ENCODE measurements at places on chromosomes 16 and 17.

GRCh38 chr16:89855301-89855945 is 18.0 kb upstream of the TCF25 start:
- DNase-seq, result no peak

GRCh38 chr17:45247429-45248131 is 14.3 kb downstream of the SPATA32 start:
- DNase-seq, result peak; percentile 42

GRCh38 chr16:28897826-28898225 is 19.5 kb downstream of the ATP2A1 start:
- no peak for DNase-seq

DNA sequence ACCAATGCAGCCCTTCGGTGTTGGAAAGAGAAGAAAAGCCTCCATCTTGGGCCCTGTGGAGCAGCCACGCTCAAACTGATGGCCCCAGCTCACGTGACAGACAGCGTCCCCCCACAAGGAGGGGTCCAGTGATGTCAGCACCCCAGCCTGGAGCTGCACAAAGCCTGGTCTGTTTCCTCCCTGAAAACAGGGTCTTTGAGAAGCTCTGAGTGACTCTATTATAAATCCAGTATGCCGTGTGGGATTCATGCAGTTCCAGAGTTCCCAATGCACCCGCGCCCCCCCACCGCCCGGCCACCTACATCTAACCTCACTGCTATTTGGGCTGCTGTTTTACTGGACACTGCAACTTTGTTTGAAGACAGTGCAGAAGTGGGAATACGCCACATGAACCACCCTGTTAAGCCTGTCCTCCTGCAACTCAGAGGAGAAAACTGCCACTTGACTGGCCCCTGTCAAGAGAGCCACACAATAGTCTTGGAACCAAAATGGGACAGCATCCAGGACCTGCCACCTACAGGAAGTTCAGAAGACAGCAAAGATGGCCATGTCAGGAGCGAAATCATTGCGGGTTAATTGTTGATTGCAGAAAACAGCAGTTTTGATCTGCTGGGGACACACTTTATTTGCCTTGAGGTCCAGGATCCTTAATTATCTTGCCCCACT is 33.1 kb downstream of the PMP22 start:
- DNase-seq, result no peak

DNA sequence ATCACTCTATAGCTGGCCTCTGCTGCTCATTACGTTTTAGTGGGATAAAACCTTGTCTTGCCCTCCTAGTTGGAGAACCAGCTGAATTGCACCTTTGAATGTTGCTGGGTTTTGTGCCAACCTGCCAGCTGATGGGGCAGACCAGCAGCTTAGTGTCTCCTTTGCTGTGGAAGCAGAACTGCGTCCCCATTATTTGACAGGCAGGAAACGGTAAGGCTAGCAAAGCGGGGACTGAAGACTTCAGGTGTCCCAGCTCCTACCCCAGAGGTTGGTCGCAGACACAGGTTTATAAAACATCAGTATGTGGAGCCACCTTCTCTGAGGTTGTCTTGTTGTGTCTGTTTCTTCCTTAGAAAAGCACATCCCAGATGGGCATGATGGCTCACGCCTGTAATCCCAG is 158.1 kb downstream of the PRKCA start:
- DNase-seq, result no peak

- DNase-seq, result no peak
Measured at GRCh38 chr16:84184775-84185174, 2.1 kb downstream of the TAF1C start.

DNA sequence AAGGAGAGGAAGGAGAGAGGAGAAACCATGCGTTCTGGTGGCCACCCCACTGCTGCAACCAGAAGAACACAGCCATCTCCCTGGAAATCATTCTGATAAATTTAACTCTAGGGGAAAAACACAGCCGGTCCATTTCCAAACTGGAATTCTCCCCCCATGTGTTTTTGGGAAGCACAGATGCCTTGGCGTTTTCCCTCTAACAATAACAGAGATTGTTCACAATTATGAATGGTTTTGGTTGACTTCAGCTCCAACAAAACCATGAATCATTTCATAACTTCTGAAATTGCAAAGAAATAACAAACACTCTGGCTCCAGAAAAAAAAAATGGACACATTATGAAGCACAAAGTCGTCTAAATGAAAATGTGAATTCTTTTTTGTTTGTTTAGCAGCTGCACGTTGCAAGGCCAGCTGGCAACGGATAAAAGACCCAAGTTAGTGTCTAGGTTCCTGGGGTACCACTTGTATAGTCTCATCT is 46.2 kb downstream of the GNAO1 start:
- DNase-seq, result no peak

DNA sequence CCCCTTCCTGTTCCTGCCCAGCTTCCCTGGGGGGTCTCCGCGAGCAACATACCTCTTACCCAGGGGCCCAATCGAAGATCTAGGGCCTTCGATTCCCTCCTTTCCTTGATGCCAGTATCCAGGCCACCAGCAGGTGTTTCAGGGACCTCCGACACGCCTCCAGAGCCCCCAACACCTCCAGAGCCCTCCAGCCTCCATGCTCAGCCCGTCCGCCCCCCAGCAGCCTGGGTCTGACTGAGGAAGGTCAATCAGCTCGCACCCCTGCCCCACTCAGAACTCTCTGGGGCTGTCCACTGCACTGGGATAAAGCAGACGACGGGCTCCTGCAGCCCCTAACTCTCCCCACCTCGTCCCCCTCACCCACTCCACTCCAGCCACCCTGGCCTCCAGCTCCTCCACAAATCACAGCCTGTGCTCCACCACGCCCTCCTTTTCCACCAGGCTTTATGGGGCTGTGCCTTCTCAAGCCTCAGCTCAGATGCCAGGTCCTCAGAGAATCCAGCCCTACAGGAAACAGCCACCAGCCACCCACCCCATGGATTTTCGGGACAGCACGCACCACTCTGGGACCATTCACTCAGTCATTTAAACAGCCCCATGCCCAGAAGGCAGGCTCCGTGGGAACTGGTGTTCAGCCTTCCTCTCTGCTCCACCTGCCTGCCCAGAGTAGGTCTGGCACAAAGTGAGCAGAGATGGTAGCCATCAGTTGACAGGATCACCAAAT is 247.1 kb downstream of the RBFOX3 start:
- no peak for DNase-seq

GRCh38 chr16:24990803-24991202 is 24.4 kb downstream of the ARHGAP17 start:
- DNase-seq, result no peak

- DNase-seq, result no peak
Measured at GRCh38 chr16:51523400-51523799, 372.3 kb upstream of the SALL1 start.

DNA sequence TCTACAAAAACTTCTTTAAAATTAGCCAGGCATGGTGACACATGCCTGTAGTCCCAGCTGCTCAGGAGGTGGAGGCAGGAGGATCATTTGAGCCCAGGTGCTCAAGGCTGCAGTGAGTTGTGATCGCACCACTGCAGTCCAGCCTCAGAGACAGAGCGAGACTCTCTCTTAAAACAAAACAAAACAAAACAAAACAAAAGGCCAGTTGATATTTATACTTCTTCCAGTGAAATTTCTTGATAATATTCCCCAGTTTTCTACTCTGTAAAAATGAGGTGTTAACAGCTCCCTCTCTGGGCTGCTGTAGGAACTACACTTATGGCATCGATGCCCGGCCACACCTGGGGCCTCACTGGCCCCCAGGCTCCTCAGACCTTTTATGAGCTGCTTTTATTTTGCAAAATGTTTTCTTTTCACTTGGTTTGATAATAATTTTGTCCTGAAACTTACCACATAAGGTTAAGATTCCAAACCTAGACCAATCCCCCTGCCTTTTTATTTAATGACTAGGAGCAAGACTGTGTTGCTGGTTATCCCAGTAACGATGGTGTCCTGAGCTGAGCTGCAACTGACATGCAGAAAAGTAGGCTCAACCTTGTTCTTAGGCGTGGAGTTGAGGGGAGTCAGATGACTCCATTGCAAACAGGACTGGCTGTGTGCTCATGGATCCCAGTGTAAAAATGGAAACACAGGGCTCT is 17.6 kb downstream of the MAPK8IP3 start:
- no peak for DNase-seq

GRCh38 chr17:40410082-40410481 is 7.6 kb downstream of the TOP2A start:
- DNase-seq, result no peak

- DNase-seq, result no peak
Measured at GRCh38 chr16:87182759-87183158, 134.4 kb downstream of the C16orf95 start.

DNA sequence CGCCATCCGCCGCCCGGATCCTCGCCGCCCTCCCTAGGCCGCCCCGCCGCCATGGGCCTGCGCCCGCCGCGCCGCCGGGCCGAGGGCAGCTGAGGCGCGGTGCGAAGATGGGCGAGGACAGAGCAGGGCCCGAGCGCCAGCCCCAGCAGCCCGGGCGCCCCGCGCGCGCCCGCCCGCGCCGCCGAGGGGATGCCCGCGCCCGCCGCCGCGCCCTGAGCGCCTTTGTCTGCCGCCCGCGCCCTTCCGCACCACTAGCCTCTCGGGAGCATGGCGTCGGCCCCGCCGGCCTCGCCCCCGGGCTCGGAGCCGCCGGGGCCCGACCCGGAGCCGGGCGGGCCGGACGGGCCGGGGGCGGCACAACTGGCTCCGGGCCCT is 278 bp downstream of the RAB11FIP3 start:
- DNase-seq, result no peak

- no peak for DNase-seq
Measured at GRCh38 chr16:62450291-62450690, 414.1 kb upstream of the CDH8 start.

- no peak for DNase-seq
Measured at GRCh38 chr17:13337151-13337550, 264.6 kb downstream of the HS3ST3A1 start.

- peak; percentile 52 for DNase-seq
Measured at GRCh38 chr16:54193665-54194333, 92.8 kb downstream of the IRX3 start.

- DNase-seq, result no peak
Measured at GRCh38 chr17:38577244-38577643, 28.5 kb downstream of the SRCIN1 start.

DNA sequence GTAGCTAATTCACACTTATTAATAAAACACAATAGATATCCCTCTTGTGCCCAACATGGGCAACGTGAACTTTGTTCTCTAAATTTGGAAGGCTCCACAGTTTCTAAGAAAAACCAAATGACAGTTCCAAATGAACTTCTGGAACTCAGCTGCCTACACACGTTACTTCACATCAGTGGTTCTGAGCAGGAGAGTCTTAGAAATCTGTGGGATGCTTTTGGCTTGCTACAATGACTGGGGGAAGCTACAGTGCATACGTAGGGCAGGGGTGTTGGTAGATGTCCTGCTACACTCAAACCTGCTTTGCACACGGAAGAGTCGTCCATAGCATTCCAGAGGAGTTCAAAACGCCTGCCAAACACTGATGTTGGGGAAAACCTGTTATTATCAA is 8.0 kb downstream of the TXNDC11 start:
- no peak for DNase-seq

GRCh38 chr17:28042657-28042720 is at the start of gene NLK:
NLK (plus strand) TSS chr17:28042677; CDS start chr17:28042874, 197 bp downstream.
- no peak for DNase-seq

GRCh38 chr16:30934827-30935557 is 11.6 kb downstream of the FBXL19 start:
- DNase-seq, result no peak

DNA sequence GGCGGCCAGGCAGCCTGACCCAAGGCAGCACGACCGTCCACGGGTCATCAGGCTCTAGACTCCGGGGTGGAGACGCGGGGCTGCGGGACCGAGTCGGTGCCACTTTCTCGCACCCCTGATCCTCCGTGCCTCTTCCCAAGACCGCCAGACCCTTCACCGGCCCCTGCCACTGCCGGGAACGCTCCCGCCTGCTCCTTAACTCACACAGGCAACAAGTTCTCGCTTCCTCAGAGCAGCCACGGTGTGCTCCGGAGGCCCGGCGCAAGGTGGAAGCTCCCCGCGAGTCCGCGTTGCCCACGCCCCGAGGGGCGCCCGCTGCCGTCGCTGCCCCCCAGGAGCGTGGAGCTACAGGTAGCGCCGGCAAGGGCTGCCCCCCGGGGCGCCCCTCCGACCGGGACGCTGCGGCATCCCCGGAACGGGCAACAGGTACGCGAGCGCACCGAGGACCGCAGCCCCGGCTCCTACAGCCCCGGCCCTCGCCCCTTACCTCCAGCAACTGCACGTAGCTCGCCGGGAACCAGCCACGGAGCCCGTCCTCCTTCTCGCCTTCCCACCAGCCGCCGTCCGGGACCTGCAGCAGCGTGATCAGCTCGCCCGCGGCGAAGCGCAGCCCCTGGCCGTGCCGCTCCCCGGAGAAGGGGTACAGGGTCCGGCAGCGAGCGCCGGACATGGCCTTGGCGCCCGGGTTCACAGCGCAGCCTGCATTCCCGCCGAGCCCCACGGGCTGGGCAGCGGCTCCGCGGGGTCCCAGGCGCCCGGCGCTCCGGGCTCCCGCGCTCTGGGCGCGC is 491 bp downstream of the GAS7 start:
- DNase-seq, result peak; percentile 32

- DNase-seq, result no peak
Measured at GRCh38 chr17:63405741-63406261, 40.3 kb downstream of the CYB561 start.

DNA sequence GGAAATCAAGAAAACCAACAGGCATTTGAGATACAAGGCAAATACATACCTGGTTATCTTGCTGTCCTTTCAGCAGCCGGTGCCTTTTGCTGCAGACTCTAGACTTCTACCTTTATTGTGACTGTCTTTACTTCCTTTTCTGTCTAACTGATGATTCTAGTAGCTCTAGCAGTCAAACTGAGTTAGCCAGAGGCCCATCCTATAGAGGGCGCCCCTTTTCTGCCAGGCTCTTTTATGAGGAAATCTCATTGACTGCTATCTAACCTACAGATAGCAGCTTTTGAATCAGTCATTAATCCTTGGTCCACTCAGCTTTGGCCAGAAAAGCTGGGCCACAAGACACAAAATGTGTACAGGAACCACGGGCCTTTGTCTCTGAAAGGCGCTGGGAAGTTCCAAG is 87.5 kb upstream of the WSB1 start:
- no peak for DNase-seq

- no peak for DNase-seq
Measured at GRCh38 chr16:68275611-68276191, 11.4 kb downstream of the SLC7A6 start.

- DNase-seq, result no peak
Measured at GRCh38 chr16:30603945-30604315, 6.3 kb downstream of the ZNF689 start.

Measured in amygdala (tissue), 56 donors.